ENCODE measurements at places on chromosomes 2 and 18. TPM values are rescaled to one million over a fixed set of nuclear protein-coding genes. Genes with fewer than 3 reads are reported as not detected.
A peak's percentile ranks its signal among the peaks of the same experiment; 100 is the strongest.

DNAH7 gene
- not detected for total RNA-seq

ANKRD30BL gene
- not detected for total RNA-seq

PRKCE gene
- total RNA-seq: 9.5 TPM

SRD5A2 gene
- total RNA-seq: not detected

SERPINB11 gene
- total RNA-seq: not detected

FIGN gene
- not detected for total RNA-seq

- DNase-seq: no peak
Observed at GRCh38 chr2:168624028-168624427, 168.0 kb downstream of the CERS6 start.

GRCh38 chr2:128727914-128728313 is 409.2 kb upstream of the HS6ST1 start:
- no peak for DNase-seq

DNA sequence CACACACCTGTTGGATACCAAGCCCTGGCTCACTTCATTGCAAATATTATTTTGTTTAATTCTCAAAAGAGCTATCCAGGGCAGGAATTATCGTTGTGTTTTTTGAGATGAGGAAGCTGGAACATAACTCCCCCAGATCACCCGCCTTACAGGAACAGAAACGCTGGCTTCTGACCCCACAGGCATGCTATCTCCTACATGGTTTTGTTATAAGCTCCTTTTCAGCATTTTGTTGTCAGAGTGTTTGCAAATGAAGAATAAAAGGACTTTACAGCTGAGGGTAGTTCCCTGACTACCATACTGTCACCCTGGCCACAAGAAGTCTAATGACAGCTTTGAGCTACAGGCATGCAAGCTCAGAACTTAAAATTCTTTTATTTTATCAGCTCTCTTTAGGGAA is 62.0 kb upstream of the MRPS9 start:
- DNase-seq: no peak

DNA sequence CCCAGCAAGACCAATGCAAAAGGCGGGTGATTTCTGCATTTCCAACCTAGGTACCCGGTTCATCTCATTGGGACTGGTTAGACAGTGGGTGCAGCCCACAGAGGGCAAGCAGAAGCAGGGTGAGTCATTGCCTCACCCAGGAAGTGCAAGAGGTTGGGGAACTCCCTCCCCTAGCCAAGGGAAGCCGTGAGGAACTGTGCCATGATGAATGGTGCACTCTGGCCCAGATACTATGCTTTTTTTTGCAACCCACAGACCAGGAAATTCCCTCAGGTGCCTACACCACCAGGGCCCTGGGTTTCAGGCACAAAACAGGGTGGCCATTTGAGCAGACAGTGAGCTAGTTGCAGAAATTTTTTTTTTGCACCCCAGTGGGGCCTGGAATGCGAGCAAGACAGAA is 662.6 kb upstream of the ACVR2A start:
- DNase-seq: peak; percentile 15

DNA sequence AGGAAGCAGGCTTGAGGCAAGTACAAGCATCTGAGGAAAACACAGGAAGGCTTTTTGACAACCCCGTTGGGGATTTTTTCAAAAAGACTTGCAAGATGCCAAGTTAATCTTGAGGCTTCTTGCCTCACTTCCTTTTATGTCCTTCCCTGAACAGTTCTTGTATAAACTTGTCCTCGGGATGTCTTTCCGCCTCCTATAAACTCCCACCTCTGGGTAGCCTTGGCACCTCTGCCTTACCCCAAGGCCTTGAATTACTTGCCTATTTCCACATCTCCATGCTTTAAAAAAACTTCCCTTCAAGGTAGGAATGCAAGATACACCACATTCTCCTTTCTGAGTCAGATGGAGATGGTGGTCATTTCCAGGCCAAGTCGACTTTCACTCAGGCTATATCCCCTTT is 106.4 kb upstream of the RBBP8 start:
- DNase-seq: no peak

- no peak for DNase-seq
Observed at GRCh38 chr18:77754475-77755044, 504.9 kb downstream of the GALR1 start.

- DNase-seq: no peak
Observed at GRCh38 chr2:169933124-169933711, 106.0 kb downstream of the UBR3 start.

GRCh38 chr2:85771486-85771885 is 17.7 kb downstream of the ATOH8 start:
- no peak for DNase-seq

GRCh38 chr2:120017201-120017600 is 4.3 kb downstream of the EPB41L5 start:
- no peak for DNase-seq

DNA sequence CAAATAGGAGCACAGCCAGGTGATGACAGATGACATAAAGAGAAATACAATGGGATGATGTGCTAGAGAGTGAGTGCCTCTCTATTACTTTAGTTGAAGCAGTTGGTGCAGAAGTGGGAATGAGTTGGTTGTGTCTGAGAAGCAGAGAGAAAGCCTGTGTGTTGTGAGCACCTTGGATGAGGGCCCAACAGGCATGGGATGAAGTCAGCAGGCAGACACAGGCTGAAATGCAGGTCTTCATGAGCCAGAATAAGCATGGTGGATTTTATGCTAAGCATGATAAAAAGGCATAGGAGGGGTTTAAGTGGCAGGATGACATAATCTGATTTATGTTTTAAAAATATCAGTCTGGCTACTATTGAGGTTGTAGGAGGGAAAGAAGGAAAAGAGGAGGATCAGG is 71.5 kb downstream of the KLHL14 start:
- no peak for DNase-seq

DNA sequence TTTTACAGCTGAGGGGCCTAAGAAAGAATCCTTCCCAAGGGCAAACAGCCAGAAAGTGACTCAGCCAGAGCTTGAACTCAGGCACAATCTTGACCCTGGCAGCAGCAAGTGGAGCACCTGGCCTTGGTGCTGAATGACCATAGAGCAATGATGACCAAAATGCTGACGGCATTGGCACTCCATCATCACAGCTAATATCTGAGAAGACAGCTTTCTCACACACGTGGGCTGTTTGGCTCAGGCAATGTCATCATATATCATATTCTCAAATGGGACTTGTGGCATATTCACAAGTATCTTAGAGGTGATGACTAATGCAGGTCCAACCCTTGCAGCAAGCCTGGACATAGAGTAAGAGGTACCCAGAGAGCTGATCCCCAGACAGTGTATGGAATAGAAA is 443.9 kb upstream of the MYT1L start:
- DNase-seq: no peak

- DNase-seq: no peak
Observed at GRCh38 chr18:48820483-48821250, 130.1 kb downstream of the SMAD7 start.

- DNase-seq: no peak
Observed at GRCh38 chr2:108571286-108571685, 37.0 kb downstream of the LIMS1 start.

DNA sequence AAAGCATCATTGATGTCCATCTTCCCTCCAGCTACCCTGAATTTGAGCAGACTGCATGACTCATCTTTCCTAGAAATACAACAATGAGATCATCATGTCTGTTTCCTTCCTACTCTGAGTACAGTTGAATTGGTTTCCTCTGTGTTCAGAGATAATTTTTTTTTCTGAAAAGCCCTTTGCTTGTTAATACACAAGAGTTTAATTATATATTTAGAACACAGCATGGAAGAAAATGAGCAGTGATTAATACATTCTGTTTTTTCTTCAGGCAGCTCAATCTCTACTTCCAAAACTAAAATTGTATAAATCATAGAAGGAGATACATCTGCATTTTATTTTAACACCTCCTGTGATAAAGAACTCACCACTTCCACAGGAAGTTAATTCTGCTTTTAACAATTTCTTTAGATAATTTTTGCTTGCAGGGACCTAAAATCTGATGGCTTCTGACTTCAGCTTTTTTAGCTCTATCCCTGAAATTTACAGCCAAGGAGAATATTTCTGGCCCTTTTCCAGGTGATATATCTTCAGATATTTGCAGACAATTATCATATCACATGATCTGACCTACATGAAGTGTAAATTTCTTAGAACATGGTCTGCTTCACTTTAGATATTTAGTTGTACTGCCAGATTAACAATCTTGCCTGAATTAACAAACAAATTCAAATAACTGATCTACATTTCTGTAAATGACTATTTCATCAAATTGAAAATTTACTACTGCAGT is 249.0 kb downstream of the TRIB2 start:
- DNase-seq: no peak

GRCh38 chr2:128803222-128803621 is 484.6 kb upstream of the HS6ST1 start:
- no peak for DNase-seq

DNA sequence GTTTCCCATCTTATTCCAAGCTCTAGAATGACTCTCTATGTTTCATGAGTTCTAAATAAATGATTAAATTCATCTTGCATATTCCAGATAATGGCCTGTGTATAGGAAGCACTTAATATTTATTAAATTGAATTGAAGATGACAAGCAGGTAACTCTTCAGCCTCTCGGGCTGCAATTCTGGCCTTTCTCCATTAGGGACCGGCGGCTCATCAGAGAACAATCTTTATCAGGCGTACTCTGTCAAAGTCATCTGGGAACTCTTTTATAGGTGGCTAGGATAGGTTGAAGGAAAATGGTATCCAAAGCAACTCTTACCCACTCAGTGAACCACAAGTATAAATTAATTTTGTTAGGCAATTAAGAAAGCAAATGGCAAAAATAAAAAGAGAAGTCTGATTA is 308.5 kb downstream of the NOL4 start:
- no peak for DNase-seq

DNA sequence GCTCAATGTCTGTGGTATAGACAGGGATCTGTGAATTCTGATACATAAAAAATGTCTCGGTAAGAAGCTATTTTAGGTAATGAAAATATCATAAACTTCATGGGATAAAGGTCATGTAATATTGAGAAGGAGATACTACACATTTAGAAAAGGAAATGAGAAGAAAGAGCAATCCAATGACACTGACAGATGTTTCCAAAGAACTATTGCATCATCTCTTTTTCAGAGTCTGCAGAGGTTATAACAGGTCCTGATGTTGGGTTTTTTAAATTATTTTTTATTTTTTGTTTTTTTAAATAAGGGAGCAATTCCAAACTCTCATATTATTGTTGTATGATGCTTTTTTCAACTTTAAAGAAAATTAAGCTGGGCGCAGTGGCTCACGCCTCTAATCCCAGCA is 176.9 kb downstream of the KCNH7 start:
- no peak for DNase-seq
